ENCODE measurements at places on chromosomes 2 and 18.
A peak's percentile ranks its signal among the peaks of the same experiment; 100 is the strongest.

DNA sequence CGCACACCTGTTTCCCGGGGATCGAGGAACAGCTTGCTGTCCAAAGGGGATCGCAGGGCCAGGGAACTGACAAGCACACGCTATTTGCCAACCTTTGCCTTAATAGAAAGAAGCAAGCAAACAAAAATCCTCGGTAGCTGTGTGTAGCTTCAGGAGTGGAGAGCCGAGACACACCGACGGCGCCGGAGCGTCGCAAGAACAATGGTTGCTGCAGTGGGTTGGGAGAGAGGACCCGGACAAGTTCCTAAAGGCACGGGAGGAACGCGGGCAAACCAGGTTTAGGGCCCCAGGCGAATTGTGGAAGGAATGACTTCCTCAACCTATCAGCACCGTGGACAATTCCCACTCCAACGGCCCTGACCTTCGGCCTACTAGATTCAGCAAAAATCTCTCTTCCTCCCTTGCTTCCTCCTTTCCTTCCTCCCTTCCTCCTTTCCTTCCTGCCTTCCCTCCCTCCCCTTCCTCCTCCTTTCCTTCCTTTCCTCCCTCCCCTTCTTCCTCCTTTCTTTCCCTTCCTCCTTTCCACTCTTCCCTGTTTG is 4.9 kb upstream of the NEUROD1 start:
- no peak for DNase-seq

GRCh38 chr2:25314514-25315315 is 27.0 kb downstream of the DNMT3A start:
- peak; percentile 78 for DNase-seq

DNA sequence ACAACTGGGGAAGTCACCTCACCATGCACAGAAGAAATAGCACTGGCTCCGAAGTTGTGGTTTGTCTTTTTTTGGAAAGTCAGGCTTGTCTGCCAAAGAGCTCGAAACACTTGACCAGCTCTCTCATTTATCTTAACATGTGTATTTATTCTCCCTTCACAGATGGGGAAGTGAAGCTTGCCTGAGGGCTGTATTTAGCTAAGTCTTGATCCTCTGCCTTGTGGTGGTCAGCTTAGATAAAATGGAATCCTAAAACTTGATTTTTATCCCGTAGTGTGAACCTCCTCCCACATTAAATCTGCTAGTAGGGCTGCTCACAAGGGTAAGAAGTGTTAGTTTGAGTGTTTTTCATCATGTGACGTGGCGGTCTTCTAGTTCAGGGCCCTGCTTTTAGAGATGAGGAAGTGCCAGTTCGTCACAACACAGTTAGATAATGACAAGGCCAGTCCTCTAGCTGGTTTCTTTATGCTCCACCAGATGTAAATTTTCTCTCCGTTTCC is 89.7 kb downstream of the TMEM247 start:
- DNase-seq = no peak

- DNase-seq = peak; percentile 32
Observed at GRCh38 chr2:238139196-238140039, 950 bp downstream of the KLHL30 start.

DNA sequence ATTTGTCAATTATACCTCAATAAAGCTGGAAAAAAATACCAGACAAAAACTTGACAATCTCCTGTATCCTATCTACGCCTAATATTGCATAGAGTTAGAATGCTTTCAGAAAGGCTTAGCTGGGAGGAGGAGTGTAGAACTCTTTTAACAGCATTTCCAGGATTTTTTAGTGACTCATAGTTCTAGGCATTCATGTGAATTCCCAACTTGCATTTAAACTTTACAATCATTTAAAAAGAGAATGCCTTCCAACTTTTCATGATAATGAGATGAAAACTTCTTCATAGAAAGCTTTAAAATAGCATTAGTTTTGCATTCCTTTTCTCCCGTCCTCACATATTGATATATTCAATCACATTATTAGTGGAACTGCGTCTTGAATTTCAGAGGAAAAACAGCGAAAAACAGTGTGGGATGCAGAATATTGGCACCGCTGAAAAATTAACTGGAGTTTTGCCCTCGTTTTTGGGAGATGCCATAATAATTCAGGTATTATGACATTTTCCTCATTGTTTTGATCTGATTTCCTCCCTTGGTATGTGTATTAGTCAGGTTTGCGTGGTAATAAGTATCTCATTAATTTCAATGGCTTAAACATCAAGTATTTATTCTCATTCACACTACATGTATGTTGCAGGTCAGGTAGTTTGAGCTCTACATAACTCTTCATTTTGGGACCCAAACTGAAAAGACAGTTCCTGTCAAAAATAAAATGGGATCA is 293.2 kb upstream of the FIGN start:
- DNase-seq = no peak

Data from CD4-positive, alpha-beta T cell treated with Interleukin-12 subunit alpha and Interleukin-12 subunit beta, for 1 hour (primary cell).